ENCODE measurements at places on chromosomes 5 and 9. TPM values are rescaled to one million over a fixed set of nuclear protein-coding genes. Genes with fewer than 3 reads are reported as not detected.

Gene PCDH1
- 43.4 TPM for total RNA-seq

Gene ANXA2R
- total RNA-seq = 5.3 TPM

Gene FOXD4L3
- 0.78 TPM for total RNA-seq

Gene CDC25C
- total RNA-seq = not detected

Gene ISCA1
- 25.9 TPM for total RNA-seq

Gene EPB41L4B
- total RNA-seq = 1.1 TPM

Gene AK8
- total RNA-seq = 0.54 TPM

Gene GRM6
- total RNA-seq = not detected

Gene PRRX2
- 66.1 TPM for total RNA-seq

Gene TMEM232
- total RNA-seq = 13.3 TPM

Gene MRPS27
- total RNA-seq = 42.9 TPM

Gene PCDHB11
- total RNA-seq = 10.6 TPM

Gene SLC34A1
- not detected for total RNA-seq

Gene CCDC192
- not detected for total RNA-seq

Gene P4HA2
- total RNA-seq = 31.3 TPM

GRCh38 chr9:132125944-132126679 lies 35.7 kb upstream of the NTNG2 start:
- DNase-seq = no peak

GRCh38 chr5:158261674-158262367 lies 402.9 kb upstream of the CLINT1 start:
- DNase-seq = no peak

- no peak for DNase-seq
These were observed 80.2 kb downstream of the PIK3R1 start for GRCh38 chr5:68295772-68296171.

DNA sequence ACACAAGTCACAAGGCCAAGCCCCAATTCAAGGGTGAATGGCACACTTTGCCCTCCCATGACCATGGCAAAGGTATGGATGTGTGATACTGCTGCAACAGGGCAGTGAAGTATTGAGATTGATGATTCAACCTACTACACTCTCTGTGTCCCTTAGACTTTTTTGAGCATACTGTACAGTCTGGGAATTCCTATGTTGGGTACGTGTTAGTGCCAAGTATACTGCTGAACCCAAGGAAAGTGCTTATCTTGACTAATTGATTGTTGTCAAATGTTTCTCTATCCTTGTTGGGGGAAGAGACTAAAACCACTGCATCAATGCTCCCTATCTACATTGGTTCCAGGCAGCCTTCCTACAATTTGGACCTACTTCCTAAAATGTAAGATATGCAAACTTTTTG lies 93.7 kb downstream of the NDFIP1 start:
- DNase-seq = no peak

- peak; percentile 79 for DNase-seq
These were observed 235.7 kb downstream of the ICE1 start for GRCh38 chr5:5658226-5658625.

DNA sequence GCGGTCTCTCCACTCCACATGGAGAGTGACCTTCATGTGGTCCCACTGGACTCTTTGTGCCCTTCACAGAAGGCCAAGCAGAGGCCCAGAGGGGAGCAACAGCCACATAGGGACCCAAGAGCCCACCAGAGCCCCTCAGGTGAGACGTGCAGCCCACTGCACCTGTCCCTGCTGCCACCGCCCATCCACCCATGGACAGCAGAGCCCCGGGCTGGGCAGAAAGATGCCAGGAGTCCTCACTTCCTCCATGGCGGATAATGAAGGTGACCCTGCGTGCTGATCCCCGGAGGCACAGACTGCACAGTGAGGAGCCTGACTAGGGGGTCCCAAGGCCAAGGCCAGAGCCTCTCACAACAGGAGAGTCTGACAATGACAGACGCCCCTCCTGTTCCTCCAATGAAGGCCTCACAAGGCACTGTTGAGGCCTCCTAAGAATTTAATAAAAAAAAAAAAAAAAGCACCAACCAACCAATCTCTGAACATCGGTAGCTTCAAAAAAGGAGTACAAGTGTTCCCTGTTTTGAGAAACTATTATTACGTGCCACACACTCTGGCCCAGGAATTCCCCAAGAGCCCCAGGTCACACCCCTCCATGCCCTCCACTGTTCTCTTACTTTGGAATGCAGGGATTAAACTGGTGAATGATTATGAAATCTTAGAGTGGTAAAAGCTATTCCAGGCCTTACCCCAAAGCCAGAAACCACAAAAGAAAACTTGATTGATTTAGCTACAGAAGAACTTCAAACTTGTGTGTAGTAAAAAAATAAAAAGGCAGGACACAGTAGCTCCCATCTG lies 2.8 kb upstream of the PPP1R26 start:
- no peak for DNase-seq

DNA sequence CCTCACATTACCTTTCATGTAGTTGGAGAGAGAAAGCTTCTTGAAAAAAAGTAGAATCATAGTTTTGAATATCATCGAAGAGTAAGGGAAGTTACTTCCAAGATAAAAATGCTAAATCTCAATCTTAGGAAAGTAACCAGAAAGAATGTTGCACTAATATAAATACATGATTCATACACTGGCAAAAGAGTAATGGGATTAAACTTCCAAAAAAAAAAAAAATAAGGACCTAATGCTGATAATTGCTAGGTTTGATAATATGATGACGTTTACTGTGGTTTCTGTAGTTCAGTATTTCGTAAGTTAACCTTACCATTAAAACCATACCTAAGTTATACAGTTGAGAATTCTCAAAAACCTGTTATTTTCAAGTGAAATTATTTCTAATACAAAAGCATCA lies 573.8 kb upstream of the CDH9 start:
- no peak for DNase-seq

DNA sequence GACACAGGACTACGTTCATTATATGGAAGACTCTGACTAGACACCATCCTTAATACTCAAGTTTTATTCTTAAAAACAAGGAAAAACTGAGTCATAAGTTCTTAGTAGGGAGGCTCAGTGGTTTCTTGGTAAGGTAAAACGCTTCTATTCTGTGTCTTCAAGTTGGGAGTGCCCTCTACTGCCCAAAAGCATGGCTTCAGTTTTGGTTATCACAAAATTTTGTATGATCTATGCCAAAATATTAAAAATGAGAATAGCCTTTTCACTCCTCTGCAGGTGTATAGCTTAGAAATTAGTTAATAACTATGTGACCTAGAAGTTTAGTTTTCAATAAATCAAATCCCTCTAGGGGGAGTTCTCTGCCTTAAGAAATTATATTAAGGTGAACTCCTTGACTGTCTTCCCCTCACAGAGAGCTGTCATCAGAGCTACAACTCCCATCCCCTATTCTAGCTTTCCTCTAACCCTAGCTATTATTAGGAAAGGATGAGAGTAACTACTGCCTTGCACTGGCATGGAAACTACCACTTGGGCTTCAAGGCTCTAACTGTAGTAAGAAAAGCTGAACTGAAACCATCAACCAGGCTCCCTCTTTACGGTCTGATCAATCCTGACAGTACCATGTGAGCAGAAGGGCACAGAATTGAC lies 189.7 kb downstream of the GNAQ start:
- DNase-seq = no peak

DNA sequence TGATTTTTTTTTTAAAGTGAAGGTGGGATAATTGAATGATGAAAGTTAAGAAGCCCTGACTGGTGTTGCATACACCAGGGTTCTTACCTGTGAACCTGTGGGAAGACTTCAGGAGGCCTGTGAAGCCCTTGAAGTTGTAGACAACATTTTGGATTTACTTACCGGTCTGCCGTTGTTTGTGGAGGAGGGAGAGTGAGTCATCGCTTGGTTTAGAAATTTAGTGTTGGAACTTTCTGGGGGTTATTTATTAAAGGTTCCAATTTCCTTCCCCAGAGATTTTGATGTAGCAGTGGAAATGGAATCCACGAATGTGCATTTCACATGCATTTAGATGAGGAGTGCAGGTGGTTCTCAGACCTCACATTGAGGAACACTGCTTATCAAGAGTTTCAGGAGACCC lies 49.6 kb downstream of the ARHGAP26 start:
- DNase-seq = no peak

DNA sequence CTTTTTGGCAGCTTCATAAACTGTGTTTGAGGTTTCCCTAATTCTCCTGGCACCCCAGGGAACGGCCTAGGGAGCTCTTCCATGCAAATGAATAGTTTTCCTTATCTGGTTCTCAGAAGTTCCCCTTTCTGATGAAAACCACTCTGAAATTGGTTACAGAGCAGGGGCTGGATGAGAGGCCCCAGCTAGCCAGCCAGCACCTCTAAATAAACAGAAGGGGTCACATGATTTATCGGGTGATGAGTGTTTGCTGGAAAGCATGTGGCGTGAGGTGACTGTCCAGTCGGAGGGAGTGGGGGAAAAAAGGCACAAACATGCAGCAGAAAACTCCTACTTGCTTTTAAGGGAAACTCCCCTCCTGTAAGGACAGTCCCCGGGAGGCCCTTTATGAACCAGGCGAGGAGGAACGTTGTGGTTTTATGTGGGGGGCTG lies 261.2 kb upstream of the ANKRD55 start:
- no peak for DNase-seq

GRCh38 chr5:142235870-142236672 lies 88.8 kb downstream of the SPRY4 start:
- no peak for DNase-seq

- DNase-seq = no peak
These were observed 6.6 kb downstream of the PDZD2 start for GRCh38 chr5:31645420-31646081.

DNA sequence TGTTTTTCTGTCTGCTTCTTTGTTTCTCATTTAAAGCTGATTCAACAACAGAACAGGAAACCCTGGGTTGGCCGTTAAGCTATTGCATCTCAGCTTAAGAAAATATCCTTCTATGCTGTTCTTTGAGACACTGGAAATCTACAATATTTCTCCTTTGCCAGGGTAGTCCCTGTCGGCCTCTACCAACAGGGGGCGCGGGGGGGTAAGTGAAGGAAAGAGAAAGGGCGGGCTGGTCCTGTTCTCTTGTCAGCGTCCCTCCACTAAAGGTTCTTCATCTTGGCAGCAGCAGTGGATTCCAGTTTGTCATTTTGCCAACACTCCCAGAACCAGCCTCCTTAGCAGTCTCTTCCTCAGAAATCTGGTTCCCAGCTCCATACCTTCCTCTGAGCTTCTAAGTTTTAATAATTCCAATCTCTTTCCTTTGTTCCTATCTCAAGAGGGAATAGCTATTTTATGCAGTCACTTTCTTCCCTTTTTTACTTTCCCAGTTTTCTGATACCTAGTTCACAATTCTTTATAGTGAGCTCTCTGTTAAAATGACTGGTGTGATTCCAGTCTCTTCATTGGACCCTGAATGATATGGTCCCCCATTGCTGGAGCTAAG lies 222.3 kb downstream of the GLIS3 start:
- DNase-seq = peak; percentile 64

GRCh38 chr9:626596-626995 lies 214.9 kb upstream of the DMRT1 start:
- no peak for DNase-seq

GRCh38 chr9:27369591-27369990 lies 72.6 kb upstream of the EQTN start:
- DNase-seq = no peak

DNA sequence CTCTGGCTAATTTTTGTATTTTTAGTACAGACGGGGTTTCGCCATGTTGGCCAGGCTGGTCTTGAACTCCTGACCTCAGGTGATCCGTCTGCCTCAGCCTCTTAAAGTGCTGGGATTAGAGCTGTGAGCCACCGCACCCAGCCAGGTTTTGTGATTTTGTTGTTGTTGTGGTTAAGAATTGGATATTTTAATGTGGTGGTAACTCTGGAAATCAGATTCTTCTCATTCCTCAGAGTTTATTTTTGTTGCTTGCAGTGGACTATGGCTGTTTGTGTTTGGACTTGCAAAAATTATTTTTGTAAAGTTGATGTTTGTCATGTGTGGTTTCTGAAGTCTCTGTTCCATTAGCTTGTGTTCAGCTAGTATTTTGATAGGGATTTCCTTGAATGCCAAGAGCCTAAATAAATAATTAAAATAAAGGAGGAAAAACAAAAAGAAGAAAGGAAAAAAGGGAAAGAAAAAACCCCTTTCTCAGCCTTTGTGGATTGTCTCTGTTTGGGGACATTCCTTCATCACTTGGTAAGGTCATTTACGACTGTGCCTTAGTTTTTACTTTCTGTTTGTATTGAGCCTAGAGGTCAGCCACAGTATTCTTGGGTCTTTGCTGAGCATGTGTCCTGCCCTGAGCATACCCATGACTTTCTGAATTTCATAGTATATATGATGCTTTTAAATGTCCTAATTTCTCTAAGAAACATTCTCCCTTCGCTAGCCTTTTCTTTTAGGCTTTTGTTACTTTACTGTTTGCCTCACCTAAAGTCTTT lies 37.3 kb downstream of the PBX3 start:
- DNase-seq = no peak

- DNase-seq = no peak
These were observed 97.8 kb downstream of the CMYA5 start for GRCh38 chr5:79787448-79787847.

DNA sequence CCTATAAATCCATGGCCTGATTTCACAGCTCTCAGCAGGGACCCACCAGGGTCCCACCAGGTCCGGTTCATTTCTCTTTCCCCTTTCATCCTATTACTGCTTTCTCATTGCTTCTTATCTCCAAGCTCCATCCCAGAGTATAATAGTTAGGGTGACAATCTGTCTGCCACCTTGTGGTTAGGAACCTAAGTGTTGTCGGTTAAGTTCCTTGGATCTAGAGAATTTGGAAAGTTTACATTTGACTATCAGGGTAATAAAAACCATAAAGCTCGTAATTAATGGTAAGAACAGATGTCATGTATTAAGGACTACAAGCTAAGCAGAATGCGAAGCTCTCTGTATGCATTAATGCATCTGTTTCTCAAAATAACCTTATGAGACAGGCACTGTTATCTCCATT lies 259.1 kb downstream of the SH3GL2 start:
- DNase-seq = no peak

GRCh38 chr9:75265525-75265972 lies 177.2 kb downstream of the OSTF1 start:
- DNase-seq = no peak

DNA sequence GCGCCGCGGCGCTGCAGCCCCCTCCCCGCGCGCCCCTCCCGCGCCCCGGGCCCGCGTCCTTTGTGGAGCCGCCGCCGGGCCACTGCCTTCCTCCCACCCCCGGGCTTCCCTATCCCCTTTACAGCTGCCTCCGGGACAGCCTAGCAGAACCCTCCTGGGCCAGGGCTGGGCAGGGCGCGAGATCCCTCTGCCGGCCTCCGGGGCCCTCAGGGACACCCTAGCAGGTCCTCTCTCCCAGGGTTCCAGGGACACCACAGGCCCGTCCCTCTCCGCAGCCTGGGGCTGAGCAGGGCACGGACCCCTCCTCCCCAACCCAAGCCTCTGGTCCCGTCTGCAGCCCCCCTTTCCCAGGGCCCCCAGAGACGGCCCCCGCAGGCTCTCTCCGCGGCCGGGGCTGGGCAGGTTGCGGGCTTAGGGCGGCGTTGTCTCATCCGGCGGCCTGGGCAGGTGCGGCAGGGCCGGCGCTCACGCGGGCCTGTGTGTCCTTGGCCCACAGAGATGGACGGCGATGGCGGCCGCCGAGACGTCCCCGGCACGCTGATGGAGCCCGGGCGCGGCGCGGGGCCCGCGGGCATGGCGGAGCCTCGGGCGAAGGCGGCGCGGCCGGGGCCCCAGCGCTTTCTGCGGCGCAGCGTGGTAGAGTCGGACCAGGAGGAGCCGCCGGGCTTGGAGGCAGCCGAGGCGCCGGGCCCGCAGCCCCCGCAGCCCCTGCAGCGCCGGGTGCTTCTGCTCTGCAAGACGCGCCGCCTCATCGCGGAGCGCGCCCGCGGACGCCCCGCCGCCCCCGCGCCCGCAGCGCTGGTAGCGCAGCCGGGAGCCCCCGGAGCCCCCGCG lies 710 bp downstream of the WNK2 start:
- no peak for DNase-seq
